ENCODE measurements at places on chromosomes 5 and 9. TPM values are rescaled to one million over a fixed set of nuclear protein-coding genes. Genes with fewer than 3 reads are reported as not detected.

- no peak for DNase-seq
- peaks cover 9% of the 10 kb centered on the region for H3K4me1 ChIP-seq
- H3K36me3 ChIP-seq: no peaks in the 10 kb centered on the region
- no peak overlapping the region for H3K4me3 ChIP-seq
Measured at GRCh38 chr5:30956251-30956650, 237.2 kb upstream of the CDH6 start.

Gene PIP5KL1
- 13.4 TPM for total RNA-seq

Gene GGTA1
- not detected for total RNA-seq

GRCh38 chr9:84169240-84169639, 171.3 kb downstream of the SLC28A3 start:
- H3K27me3 ChIP-seq: no peaks in the 10 kb centered on the region
- no peaks in the 10 kb centered on the region for H3K36me3 ChIP-seq
- DNase-seq: no peak
- H3K27ac ChIP-seq: no peak overlapping the region
- H3K4me3 ChIP-seq: no peak overlapping the region

Data from GM23338 (cell line).